Cardiac septum (tissue), 1 donor: ENCODE measurements at places on chromosomes 2 and 18. TPM values are rescaled to one million over a fixed set of nuclear protein-coding genes. Genes with fewer than 3 reads are reported as not detected.

- no peak for DNase-seq
These were observed 32.2 kb downstream of the UBR3 start for GRCh38 chr2:169859423-169859822.

DNA sequence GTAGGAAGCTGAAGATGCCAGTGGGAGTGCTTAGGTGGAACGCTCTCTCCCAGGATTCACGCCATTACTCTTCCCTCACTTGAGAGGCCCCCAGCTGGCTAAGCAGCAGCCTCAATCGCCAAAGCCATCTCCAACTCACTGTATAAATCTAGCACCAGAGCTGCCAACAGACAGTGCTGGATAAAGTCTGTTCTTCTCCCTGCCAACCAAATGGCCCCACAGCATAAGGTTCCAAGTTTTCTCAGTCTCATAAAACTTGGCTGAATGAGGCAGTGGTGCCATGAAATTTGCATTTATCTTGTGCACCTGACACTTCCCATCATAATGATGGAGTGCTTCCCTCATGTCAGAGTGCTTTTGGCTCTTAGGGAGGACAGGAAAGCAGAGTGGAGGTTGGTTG is 428.2 kb upstream of the ETAA1 start:
- no peak for DNase-seq

DNA sequence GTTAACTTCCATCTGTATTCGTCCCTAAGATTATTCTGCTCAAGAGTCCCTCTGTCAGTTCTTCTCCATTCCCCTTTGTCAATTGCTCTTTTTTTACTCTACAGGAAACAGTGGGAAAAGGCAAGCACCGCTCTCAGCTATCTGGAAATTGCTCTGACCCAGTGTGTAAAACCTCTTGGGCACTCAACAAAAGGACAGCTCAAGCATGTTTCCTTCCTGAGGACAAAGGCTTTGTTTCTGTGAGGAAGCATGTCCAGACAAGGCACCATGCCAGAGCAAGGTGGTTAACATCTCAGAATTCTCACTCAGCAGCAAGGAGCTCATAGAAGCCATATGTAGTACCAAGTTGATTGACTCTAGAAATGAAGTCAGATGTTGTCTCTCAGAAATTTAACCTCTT is 735.6 kb downstream of the TSN start:
- DNase-seq = no peak

The TDRD15 gene
- total RNA-seq = not detected

- DNase-seq = no peak
These were observed 11.9 kb downstream of the IL18R1 start for GRCh38 chr2:102367331-102367971.

The RNF125 gene
- total RNA-seq = 1.5 TPM

GRCh38 chr18:23825978-23826405 is 136.7 kb downstream of the LAMA3 start:
- DNase-seq = no peak

- DNase-seq = peak; percentile 93
These were observed 55.0 kb downstream of the ANKRD44 start for GRCh38 chr2:197255543-197255942.

DNA sequence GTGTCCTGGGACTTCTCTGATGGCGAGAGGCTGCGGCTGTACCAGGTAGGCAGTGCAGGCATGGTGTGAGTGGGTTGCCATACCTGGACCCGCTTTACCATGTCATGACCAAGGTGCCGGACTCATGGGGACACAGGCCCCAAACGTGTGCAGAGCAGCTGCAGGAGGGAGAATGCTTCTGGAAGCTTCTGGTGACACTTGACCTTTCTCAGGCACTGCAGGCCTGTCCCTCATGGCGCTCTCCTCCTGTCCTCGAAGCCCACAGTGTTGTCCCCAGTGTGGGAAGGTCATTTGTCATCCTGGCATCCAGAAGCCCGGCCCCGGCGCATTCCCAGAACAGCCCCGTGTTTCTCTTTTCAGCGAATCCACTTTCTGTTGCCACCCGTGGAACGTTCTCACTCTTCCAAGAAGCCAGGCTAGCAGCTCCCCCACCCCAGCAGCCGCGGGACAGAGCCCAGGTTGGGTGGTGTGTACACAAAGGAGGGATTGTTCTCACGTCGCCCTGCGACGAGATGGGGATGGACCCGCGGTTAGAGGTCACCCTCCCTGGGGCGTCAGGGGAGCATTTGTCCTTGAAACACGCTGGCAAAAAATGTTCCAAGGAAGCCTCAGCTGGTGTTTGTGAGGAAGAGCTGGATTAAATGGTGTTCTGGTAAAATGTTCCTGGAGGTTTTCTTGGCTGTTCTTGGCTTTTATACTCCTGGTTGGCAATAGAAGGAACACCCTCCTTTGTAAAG is 43.7 kb downstream of the SH3BP4 start:
- DNase-seq = no peak
